ENCODE measurements at places on chromosomes 5 and 9.

GRCh38 chr9:69658987-69659675 is 13.0 kb downstream of the APBA1 start:
- DNase-seq = peak; percentile 12

DNA sequence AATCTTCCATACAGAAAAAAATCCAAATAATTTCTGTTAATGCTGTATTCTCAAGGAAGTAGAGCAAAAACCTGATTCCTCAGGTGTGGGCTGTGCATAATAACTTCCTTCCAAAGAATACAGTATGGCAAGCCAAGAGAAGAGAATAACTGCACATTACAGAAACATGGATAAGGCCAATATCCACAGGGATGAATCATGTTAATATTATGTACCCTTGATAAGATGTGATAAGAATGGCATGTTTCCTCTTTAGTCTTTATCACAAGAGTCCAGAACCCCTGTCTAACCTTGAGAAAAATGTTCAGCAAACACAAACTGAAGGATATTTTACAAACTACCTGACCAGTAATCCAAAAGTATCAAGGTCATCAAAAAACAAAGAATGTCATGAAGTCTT is 795.8 kb downstream of the SEMA5A start:
- DNase-seq = no peak

- no peak for DNase-seq
Observed at GRCh38 chr9:89923961-89924504, 319.2 kb downstream of the GADD45G start.

DNA sequence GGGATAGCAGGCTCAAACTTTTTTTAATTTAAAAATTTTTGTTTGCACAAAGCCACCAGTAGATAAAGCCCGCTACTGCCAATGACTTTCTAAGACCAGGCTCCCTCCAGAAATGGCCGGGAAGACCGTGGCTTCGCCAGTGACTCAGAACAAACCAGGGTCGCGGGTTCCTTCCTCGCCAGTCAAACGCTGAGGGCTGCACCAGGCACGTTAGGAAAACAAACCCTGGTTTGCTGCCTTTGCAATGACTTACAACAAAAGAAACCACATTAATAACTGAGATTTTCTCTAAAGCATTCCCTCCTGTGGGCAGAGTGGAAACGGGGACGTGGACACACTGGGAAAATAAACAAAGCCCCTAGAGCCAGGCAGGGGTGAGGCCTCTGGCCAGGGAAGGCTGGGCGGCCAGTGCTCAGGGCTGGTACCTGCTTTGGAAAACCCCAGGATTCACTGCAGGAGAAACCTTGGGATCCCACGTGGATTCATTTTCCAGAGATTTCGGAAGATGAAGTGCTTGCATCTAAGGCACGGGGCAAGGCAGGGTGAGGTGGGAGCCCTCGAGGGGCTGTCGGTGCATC is 3.8 kb downstream of the PRRX2 start:
- DNase-seq = no peak

DNA sequence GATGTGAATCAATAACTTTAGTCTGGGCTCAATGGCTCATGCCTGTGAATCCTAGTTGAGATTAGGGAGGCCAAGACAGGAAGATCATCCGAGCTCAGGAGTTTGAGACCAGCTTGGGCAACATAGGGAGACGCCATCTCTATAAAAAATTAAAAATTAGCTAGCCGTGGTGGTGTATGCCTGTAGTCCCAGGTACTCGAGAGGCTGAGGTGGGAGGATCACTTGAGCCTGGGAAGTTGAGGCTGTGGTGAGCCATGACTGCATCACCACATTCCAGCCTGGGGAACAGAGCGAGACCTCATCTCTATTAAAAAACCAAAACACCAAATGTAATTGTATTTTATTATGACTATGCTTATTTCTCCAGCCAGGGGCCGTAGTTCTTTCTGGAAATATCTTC is 69.6 kb upstream of the NR5A1 start:
- DNase-seq = no peak

GRCh38 chr5:39116344-39117170 is 42.4 kb upstream of the RICTOR start:
- DNase-seq = no peak

- no peak for DNase-seq
Observed at GRCh38 chr9:117359910-117360309, 54.9 kb downstream of the ASTN2 start.

- no peak for DNase-seq
Observed at GRCh38 chr5:102853680-102854079, 98.6 kb downstream of the PAM start.

DNA sequence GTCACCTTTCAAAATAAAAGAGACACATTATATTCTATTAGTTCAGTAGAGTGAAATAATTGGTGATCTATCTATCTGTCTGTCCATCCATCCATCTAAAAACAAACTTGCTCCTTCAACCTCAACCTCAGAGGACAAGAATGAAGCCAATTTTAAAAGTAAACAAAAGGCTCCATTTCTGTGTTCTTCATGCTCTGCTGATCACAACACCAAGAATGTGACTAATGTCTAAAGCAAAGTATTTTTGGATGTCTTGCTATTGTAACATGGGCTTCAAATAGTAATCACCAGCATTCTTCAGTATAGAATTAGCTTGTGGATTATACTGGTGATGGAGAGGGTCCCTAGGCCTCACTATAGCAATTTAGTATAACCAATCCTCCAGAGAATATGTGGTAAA is 1304.4 kb downstream of the MAT2B start:
- no peak for DNase-seq

DNA sequence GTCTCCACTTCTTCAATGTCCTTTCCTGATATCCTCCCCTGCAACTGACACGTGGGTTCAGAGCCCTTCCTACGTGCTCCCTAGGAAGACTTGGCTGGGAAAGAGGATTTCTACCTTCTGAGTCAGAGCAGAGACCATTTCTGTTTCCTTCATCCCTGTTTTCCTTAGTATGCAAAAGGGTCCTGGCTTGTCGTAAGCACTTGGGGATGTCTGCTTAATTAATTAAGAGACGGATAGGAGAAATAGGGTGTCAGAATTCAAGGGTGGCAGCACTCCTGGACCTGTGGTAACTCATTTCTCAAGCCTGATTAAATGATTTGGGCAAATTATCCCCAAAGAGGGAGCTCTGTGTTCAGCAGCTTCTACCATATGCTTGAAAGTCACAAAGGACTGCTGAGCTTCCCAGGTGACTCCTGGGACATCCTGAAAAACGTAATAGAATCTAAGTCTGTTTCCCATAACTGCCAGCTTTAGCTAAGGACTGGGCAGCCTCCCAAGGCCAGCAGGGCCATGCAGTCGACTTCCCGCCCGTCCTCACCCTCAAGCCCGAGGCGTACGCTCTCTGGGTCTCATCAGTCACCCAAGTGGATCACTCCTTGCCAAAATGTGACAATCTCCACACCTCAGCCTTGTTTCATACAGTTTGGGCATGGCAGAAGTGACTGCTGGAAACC is 20.5 kb downstream of the ABCA1 start:
- no peak for DNase-seq

Data from DMS79 treated with DMSO at 0.1 percent for 48 hours (cell line).